Stimulated activated CD4-positive, alpha-beta T cell treated with anti-CD3 and anti-CD28 coated beads, Interleukin-12 subunit alpha, Interleukin-12 subunit beta, amount 100 ng/mL, for 24 hours (primary cell): ENCODE measurements at places on chromosomes 11 and 22.

DNA sequence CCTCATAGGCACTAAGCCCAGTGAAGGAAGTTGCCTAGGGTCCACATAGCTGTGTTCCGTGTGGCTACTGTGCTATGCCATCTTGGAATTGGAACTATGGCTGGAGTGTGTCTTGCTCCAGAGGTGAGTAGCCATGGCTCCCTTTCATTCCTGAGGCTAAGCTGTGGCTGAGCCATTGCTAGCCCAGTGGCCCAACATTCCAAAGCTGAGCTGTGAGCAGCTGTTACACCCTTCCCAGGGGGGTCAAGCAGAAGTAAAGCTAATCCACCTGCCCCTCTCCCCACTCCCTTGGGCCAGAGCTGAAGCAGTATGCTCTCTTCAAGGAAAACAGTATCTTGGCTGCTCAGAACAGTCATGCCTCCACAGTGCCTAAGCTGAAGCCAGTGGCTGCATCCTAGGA is 51.1 kb downstream of the USP35 start:
- DNase-seq = no peak

DNA sequence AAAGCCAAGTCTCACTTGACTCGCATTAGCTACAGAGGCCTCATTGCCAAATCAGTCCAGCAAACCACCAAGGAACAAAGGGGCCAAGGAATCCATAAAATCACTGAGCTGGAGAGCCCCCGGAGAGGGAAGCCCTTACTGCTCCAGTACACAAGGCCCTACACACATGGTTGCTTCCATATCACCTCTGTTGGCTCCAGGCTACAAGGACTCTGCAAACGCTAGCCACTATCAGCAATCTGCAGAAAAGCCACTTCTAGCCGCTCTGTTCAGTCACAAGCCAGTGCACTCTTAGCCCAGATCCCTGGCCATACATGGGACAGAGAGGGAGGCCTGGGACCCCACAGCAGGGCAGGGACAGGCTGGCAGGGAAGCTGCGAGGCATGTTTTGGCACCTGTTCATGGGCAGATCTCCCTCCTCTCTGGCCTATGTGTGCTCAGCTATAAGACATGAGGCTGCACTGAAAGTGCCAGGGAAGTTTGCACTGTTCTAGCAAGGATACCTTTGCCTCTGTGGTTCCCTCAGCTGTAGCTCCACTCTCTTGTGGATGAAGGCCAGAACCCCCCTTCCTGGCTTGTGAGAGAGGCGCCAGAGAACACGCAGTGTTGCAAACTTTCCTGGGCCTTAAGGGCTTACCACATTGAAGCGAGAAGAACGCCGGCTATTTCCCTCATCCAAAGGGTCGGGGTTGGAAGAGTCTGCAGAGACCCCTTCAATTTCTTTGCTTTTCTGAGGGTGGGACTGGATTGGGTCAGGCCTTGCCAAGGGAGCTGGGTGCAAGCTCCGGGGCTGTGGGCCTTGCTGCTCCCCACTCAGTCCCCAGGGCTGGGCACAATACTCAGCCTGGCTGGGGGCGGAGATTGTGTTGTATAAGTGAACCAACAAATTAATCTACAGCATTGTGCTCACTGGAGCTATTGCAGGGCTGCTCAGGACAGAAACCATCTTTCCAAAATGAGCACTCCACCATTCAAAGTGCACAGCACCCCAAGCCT is 108.7 kb upstream of the PITPNB start:
- DNase-seq = no peak

DNA sequence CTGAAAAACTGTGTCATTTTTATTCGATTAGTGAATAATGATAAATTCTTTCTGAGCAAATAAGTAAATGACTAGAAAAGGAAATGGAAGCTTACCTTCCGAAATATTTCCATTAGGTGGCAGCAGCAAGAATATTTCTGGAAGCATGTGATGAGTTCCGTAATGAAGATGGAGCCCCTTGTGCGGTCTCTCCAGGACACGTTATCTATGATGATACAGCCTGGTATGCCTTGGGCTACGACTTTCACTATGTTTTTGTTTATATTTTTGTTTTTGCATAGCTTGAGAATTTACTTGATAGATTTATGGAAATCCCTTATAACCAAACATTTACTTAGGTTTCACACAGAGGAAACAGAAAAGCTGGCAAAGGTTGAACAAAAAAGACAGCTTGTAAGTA is 25.7 kb downstream of the CASP5 start:
- DNase-seq = no peak

DNA sequence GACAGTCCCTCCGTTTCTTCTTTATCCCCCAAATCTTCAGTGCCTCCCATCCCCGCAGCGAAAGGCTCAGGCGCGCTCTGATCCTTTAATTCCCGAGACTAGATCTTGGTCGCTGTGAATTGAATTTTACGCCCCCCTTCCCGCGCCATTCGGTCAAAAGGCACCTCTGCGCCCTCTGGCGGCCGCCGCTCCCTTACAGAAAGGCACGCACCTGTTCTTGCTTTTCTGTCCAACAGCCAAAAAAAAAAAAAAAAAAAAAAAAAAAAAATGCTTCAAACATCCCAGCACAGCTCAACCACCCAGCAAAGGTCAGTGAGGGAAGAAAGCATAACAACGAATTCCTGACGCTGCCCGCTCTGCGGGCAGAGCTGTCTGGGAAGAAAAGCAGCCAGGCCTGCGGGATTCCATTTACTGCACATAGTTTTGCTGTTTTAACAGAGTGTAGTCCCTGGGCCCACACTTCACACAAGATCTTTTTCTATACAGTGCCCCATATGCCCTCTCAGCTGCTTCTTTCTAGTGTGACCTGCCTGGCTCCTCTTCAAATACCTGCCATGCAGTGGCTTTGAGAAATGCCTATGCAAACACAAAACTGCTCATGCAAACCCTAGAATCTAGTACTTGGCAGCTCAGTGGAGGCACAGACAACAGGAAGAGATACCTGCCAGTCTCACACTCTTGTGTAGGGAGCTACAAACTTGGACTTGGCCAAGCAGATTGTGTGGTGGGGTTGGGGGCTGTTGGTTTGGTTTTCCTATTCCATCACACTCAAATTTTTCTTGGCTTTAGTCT is 1.3 kb upstream of the ESAM start:
- peak; percentile 83 for DNase-seq

DNA sequence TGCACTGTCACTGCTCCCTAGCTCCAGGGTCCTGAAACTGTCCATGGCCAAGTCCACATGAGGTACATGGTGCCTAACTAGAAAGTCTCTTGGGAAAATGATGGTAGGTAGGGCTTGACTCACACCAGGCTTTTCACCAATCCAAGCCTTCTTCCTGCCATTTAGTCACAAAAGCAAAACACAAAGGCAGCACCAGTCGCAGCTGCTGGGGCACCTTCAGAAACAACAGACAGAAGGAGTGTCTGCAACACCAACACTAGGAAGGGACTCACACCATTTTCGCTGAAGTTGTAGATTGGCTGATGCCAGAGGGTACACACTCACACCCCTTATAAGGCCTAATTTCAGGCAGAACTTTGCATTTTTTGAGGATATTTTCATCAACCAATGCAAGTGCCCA is 55.7 kb downstream of the SYTL2 start:
- DNase-seq = no peak

GRCh38 chr11:128790196-128790595 is 76.9 kb downstream of the KCNJ1 start:
- no peak for DNase-seq

- DNase-seq = no peak
Observed at GRCh38 chr11:100927579-100927978, 202.0 kb downstream of the PGR start.

- DNase-seq = no peak
Observed at GRCh38 chr11:20075627-20076026, 84.6 kb downstream of the DBX1 start.

GRCh38 chr11:3735827-3736226 is 61.5 kb downstream of the NUP98 start:
- DNase-seq = no peak

DNA sequence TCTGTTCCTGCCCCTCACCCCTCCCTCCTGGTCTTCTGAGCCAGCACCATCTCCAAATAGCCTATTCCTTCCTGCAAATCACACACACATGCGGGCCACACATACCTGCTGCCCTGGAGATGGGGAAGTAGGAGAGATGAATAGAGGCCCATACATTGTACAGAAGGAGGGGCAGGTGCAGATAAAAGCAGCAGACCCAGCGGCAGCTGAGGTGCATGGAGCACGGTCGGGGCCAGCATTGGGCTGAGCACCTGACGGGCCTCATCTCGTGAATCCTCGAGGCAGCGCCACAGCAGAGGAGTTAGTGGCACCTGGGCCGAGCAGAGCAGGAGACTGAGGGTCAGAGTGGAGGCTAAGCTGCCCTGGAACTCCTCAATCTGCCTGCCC is 941.8 kb downstream of the BRD1 start:
- DNase-seq = no peak

DNA sequence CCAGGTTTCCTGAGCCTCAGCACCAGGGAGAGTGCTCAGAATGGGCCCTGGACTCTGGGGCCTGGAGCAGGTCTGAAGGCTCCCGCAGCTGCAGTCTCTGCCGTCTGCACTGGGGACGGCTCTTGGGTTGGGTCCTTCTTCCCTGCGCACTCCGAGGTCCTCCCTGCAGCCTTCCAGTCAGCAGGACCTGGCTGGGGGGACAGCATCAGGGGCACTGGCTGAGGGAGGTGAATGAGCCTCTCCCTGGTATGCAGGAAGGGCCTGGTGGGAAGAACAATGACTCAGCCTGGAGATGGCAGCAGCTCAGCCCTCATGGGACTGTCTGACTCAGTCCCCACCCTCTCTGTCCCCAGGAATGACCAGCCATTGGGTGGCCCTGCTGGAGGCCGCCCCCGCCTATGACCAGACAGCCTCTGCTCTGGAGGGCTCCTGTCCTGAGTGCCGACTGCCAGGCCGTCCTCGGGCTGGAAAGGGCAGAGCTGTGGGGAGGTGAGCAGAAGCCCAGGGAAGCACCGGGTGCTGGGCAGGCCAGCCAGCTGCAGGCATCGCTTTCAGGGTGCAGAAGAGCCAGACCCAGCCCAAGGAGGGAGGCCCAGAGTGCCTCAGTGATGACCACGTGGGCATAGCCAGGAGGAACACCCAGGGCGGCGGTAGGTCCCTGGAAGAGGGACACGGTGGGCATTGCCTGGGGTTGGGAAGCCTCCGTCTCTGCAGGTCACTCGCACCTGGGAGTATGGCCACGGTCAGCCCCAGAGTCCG is 455.0 kb downstream of the BRD1 start:
- DNase-seq = no peak

- no peak for DNase-seq
Observed at GRCh38 chr11:7160814-7161489, 72.2 kb downstream of the RBMXL2 start.
